PC-9 (cell line): ENCODE measurements at places on chromosomes 5 and 9. TPM values are rescaled to one million over a fixed set of nuclear protein-coding genes. Genes with fewer than 3 reads are reported as not detected.

GRXCR2 gene
- total RNA-seq = not detected in 2 replicates

GDA gene
- total RNA-seq = 98.1 and 142 TPM in 2 replicates

DNA sequence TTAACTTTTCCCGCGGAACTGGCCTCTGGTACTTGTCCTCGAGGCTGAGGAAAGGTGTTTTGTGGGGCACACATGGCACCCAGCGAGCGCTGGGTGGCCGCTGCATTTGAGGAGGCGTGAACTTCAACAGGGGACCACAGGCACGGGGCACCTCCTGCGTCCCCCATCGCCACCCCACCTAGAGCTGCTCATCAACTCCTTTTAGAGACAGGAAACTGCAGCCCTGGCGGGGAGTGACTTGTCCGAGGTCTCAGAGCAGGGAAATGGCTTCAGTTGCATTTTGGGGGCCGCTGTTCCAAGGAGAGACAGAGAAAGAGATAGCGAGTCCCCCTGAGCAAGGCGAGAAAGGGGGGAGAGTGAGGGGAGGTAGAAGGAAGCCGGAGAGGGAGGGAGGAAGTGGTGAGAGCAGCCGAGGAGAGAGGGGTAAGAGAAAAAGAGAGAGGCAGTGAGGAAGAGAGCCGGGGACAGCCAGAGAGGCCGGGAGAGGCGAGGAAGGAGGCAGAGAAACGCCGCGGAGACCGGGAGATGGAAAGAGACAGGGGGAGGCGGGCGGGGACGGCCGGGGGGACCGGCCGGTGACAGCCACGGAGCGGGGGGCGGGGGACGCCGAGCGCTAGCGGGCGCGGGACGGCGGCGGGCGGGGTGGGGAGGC lies 12.5 kb upstream of the LHX2 start:
- H3K36me3 ChIP-seq = no peaks in the 10 kb centered on the region
- no peak overlapping the region for H3K27ac ChIP-seq
- peaks cover 11% of the 10 kb centered on the region for H3K4me1 ChIP-seq
- H3K27me3 ChIP-seq = peaks cover 74% of the 10 kb centered on the region

- H3K4me1 ChIP-seq = no peaks in the 10 kb centered on the region
- H3K4me3 ChIP-seq = no peak overlapping the region
- no peak for DNase-seq
- H3K27me3 ChIP-seq = no peaks in the 10 kb centered on the region; the same call in 1 of the 2 replicates
- no peaks in the 10 kb centered on the region for H3K36me3 ChIP-seq
Observed at GRCh38 chr9:18837402-18837801, 195.6 kb downstream of the SAXO1 start.

DNA sequence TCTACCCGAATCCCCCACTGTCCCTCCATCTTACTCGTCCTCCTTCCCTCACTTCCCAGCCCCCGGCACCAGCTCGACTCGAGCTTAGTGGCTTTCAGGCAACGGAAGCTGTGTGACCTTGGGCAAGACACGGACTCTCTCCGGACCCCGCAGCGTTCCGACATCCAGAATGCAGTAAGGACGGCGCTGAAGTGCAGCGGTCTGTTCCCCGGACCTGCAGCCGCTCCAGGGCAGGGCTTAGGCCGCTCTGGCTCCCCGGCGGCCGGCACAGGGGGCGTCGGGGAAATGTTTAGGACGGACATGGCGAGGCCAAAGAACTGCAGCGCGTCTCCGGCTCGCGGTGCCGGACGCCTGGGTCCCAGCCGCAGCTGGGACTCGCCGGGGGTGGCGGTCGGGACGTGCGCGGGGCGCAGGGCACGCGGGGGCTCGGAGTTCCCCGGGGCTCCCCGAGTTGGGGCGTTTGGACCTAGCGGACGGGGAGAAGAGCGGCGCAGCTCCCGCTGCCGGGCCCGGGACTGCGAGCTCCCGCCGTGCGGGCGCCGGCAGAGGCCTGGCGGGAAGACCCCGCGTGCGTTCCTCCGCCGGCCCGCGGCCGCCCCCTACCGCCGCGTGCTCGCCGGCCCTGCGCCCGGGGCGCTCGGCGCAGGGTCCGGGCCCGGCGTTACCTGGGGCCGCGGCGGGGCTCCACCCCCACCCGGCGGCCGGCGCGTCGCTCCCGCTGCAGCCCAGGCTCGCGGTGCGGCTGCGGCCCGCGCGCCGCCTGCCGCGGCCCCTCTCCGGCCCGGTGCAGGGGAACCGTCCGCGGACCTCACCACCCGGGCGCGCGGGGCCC lies 5.6 kb upstream of the RNF44 start:
- no peak overlapping the region for H3K27ac ChIP-seq
- peak; percentile 26 for DNase-seq
- H3K36me3 ChIP-seq = no peaks in the 10 kb centered on the region
- no peaks in the 10 kb centered on the region for H3K27me3 ChIP-seq

GRCh38 chr5:142720641-142721271 lies 34.9 kb upstream of the FGF1 start:
- DNase-seq = peak; percentile 96
- H3K4me1 ChIP-seq = peaks cover 64% of the 10 kb centered on the region
- peak overlapping the region; percentile 80 for H3K27ac ChIP-seq
- H3K27me3 ChIP-seq = no peaks in the 10 kb centered on the region
- peak overlapping the region; percentile 27; the same call in 1 of the 2 replicates for H3K4me3 ChIP-seq
- no peaks in the 10 kb centered on the region for H3K36me3 ChIP-seq
